ENCODE measurements at places on chromosomes 2 and 18. TPM values are rescaled to one million over a fixed set of nuclear protein-coding genes. Genes with fewer than 3 reads are reported as not detected.

Gene TSN
- total RNA-seq = 99.5 TPM

Gene HMSD
- 4.4 TPM for total RNA-seq

Gene RAB6D
- not detected for total RNA-seq

Gene BAZ2B
- 8.3 TPM for total RNA-seq

Gene CCDC102B
- total RNA-seq = 1.4 TPM

Gene DAW1
- total RNA-seq = not detected

Gene G6PC2
- not detected for total RNA-seq

GRCh38 chr2:113705982-113706523 is 50.4 kb downstream of the SLC35F5 start:
- H3K36me3 ChIP-seq = peaks cover 4% of the 10 kb centered on the region
- no peak overlapping the region for H3K27ac ChIP-seq
- peaks cover 5% of the 10 kb centered on the region for H3K4me1 ChIP-seq
- no peak overlapping the region for H3K4me3 ChIP-seq
- no peak for DNase-seq
- no peaks in the 10 kb centered on the region for H3K27me3 ChIP-seq

DNA sequence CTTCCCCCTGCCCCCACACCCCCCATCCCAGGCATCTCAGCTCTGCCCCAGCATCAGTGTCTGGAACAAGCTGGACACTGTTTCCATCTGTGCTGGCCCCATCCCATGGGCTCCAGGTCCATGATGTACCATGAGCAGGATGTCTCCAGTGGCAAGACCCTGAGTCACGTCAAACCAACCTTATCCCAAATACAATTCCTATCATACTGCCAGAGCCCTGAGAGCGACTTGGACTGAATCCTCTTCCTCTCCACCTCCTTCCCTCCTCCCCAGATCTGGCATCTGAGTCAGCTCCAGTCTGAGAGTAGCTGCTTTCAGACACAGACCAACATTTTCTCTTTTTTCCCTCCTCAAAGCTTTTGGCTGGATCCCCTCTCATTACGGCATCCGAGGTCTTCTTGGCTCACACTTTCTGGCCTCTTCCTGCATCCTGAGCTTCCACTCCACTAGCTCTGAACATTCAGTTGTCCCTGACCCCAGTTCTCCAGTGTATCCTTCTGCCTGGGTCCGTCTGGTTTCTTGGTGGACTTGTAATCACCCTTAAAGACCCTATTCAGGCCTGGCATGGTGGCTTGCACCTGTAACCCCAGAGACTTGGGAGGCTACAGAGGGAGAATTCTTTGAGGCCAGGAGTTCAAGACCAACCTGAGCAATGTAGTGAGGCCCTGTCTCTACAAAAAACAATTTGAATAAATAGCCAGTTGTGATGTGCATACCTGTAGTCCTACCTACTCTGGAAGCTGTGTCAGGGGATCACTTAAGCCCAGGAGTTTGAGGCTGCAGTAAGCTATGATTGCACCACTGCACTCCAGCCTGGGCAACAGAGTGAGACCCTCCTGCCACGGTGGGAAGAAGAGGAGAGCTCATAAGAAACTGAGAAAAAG is 68.3 kb downstream of the ACKR3 start:
- peaks cover 10% of the 10 kb centered on the region for H3K27me3 ChIP-seq
- H3K27ac ChIP-seq = no peak overlapping the region
- H3K36me3 ChIP-seq = no peaks in the 10 kb centered on the region

GRCh38 chr18:46732201-46732600 is 24.7 kb downstream of the ST8SIA5 start:
- H3K4me1 ChIP-seq = no peaks in the 10 kb centered on the region
- H3K27ac ChIP-seq = no peak overlapping the region
- H3K36me3 ChIP-seq = no peaks in the 10 kb centered on the region

DNA sequence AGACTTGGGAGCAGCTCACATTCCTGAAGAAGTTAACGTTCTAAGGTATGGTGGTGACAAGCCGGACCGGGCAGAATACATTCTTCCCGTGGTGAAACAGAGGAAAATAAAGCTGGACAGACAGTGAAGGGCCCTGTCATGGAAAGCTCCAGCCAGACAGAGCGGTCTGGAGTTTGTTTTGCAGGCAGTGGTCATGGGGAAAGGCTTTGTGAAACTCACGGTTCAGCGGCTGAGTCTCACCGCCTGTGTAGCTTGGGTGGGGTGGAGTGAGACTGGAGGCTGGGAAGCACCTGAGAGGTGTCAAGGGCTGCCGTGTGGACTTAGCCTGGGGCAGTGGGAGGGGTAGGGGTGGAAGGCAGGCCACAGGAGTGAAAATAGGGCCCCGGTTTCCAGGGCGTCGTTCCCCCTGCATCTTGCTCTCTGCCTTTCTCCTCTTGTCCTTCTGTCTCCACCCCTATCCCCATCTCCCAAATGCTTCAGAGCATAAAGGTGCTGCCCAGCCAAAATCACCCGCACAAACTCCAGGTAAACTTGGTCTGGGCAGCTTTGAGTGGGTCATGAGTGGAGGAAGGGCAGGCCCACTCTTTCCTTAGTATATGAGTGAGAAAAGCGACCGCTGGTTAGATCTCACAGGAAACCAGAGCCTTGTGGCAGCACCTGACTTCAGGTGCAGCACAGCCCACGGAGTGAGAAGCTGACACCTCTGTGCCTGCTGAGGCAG is 11.4 kb upstream of the SLC20A1 start:
- peak overlapping the region; percentile 14 for H3K27ac ChIP-seq
- peaks cover 65% of the 10 kb centered on the region for H3K4me1 ChIP-seq
- no peak for DNase-seq
- no peaks in the 10 kb centered on the region for H3K27me3 ChIP-seq

DNA sequence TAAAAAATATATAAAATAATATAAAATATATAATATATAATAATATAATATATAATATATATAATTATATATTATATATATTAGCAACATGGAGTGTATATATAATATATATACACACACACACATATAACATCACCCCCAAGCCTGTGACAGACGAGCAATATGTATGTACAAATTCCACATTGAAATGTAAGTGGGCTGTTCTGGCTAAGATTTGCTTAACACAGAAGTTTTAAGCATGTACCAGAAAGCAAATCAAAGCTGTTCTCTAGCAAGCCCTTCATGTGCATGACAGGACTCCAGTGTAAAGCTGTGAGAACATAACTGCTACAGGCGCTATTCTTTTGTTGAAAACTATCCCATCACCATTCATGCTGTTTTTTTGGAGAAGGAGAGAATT is 261.7 kb upstream of the TNP1 start:
- H3K36me3 ChIP-seq = no peaks in the 10 kb centered on the region
- no peak for DNase-seq
- H3K27ac ChIP-seq = no peak overlapping the region
- H3K27me3 ChIP-seq = peaks cover 11% of the 10 kb centered on the region
- no peak overlapping the region for H3K4me3 ChIP-seq
- H3K4me1 ChIP-seq = no peaks in the 10 kb centered on the region

- H3K27ac ChIP-seq = no peak overlapping the region
- peak overlapping the region; percentile 56 for H3K4me3 ChIP-seq
- DNase-seq = peak; percentile 28
- H3K4me1 ChIP-seq = peaks cover 16% of the 10 kb centered on the region
- H3K36me3 ChIP-seq = no peaks in the 10 kb centered on the region
Observed at GRCh38 chr18:59265246-59265973, 7.8 kb downstream of the RAX start.

GRCh38 chr18:10100196-10100595 is 186.4 kb downstream of the VAPA start:
- no peaks in the 10 kb centered on the region for H3K27me3 ChIP-seq
- H3K27ac ChIP-seq = no peak overlapping the region
- no peaks in the 10 kb centered on the region for H3K36me3 ChIP-seq

GRCh38 chr2:210919128-210919527 is 362.7 kb downstream of the CPS1 start:
- no peaks in the 10 kb centered on the region for H3K4me1 ChIP-seq
- H3K4me3 ChIP-seq = no peak overlapping the region
- no peaks in the 10 kb centered on the region for H3K27me3 ChIP-seq

- no peak for DNase-seq
- no peaks in the 10 kb centered on the region for H3K36me3 ChIP-seq
- no peak overlapping the region for H3K4me3 ChIP-seq
- H3K4me1 ChIP-seq = peaks cover 5% of the 10 kb centered on the region
- no peak overlapping the region for H3K27ac ChIP-seq
Observed at GRCh38 chr18:75115514-75115913, 93.4 kb downstream of the PTGR3 start.

DNA sequence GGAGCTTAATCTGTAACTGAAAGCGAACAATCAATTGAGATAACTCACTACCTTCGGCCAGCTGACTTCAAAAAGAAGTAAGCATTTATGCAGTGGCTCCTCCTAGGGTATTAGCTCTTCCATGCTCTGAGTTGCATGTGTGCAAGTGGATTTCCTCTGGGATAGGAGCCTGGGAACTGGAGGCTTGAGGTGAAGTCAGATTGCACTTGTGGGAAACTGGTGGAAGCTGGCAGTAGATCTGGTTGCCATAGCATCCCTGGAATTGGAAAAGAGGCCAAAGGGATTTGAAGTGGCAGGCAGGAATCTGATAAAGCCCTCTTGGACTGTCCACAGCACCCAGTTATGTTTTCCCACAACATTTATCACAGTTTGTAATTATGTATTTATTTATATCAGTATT is 50.6 kb upstream of the FMNL2 start:
- H3K4me3 ChIP-seq = no peak overlapping the region
- DNase-seq = no peak
- no peaks in the 10 kb centered on the region for H3K4me1 ChIP-seq
- peaks cover 13% of the 10 kb centered on the region for H3K27me3 ChIP-seq

GRCh38 chr2:10552220-10552870 is 104.2 kb upstream of the ODC1 start:
- DNase-seq = no peak
- peaks cover 12% of the 10 kb centered on the region for H3K4me1 ChIP-seq
- H3K4me3 ChIP-seq = no peak overlapping the region
- H3K27me3 ChIP-seq = peaks cover 21% of the 10 kb centered on the region
- no peaks in the 10 kb centered on the region for H3K36me3 ChIP-seq

GRCh38 chr2:96340493-96341414 is 5.2 kb downstream of the NCAPH start:
- no peak overlapping the region for H3K27ac ChIP-seq
- H3K4me3 ChIP-seq = no peak overlapping the region
- DNase-seq = no peak
- no peaks in the 10 kb centered on the region for H3K27me3 ChIP-seq
